NCI-H1694 (cell line): ENCODE measurements at places on chromosomes 5 and 9.
A peak's percentile ranks its signal among the peaks of the same experiment; 100 is the strongest.

DNA sequence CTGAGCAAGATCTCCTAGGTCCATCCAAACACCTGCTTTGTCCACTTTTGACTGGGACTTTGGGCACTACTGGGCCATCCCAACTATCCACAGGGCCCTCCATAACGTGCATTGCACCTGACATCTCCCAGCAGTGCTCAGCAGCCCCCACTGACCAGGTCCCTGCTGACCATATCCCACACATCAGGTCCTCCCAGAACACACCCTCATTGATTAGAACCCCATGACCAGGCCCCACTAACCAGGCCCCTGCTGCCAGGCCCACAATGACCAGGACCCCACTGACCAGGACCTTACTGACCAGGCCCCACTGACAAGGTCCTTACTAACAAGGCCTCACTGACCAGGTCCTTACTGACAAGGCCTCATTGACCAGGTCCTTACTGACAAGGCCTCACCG is 93.9 kb upstream of the CTSV start:
- no peak for DNase-seq

- no peak for DNase-seq
Observed at GRCh38 chr9:4214486-4214885, 85.4 kb downstream of the GLIS3 start.

- peak; percentile 21 for DNase-seq
Observed at GRCh38 chr5:30401479-30402058, 791.9 kb upstream of the CDH6 start.

DNA sequence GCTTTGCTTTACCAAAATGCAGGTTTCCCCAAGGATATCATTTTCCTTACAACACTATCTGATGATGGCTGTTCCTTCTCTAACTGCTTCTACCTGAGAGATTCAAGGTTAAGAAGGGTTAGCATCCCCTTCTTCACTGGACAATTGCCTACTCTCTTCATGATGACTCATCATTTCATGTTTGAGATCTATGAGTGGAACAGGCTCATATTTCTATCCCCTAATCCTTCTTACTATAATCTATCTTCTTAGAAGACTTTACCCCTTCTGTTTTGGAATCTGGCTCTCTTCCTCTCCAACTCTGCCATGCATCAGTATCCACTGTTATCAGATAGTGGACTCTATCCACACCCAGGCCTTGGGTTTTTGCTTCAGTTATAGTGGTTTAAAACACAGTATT is 54.3 kb downstream of the NR3C1 start:
- DNase-seq = no peak

GRCh38 chr5:35622974-35623373 is 5.3 kb downstream of the SPEF2 start:
- DNase-seq = no peak

- no peak for DNase-seq
Observed at GRCh38 chr9:136695955-136696354, 8.7 kb upstream of the AGPAT2 start.

GRCh38 chr9:72596451-72597180 is 75.2 kb downstream of the TMC1 start:
- DNase-seq = no peak

DNA sequence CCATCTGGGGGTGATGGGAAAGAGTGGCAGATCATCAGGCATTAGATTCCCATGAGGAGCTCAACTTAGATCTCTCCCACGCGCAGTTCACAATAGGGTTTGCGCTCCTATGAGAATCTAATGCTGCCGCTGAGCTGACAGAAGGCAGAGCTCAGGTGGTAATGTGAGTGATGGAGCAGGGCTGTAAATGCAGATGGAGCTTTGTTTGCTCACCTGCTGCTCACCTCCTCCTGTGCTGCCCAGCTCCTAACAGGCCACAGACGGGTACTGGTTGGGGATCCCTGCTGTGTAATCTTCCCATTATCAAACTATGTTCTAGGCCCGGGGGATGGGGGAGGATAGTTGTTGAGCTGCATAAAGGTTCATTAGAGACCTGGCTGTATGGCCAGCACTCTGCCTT is 58.4 kb downstream of the UGCG start:
- DNase-seq = no peak

- no peak for DNase-seq
Observed at GRCh38 chr5:160088805-160089204, 30.4 kb downstream of the PWWP2A start.

DNA sequence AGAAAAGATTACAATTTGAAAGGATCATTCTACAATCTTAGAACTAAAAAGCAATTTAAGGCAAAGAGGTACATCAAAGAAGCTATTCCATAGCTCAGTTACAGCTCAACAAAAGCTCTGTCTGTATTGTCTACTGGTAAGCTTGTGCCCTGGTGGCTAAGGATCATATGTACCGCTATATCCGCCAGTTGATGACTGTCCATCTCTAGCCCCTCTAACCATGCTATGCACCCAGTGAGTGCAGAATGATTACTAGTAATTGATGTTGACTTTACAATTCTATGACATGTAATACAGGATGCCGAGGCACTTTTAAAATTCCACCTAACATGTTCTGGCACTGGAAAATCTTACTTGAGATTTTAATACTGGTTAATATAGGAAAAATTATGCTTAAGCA is 13.1 kb downstream of the LOX start:
- DNase-seq = no peak

GRCh38 chr5:120093178-120093577 is 370.9 kb upstream of the PRR16 start:
- no peak for DNase-seq

DNA sequence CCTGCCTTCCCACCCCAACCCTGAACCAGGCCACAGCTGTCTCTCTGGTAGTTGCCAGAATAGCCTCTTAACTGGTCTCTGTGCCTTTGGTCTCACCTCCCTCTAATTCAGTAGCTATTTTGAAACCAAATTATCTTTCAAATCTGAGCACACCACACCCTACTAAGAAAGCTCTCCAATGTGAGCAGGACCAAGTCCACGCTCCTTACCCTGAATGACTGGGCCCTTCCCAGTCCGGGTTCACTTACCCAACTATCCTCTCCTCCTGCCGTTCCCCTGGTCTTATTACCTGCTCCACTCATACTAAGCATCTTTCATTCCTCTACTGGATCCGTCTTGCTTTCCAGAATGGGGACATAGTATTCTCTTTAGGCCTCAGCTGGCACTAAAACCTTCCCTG is 16.8 kb downstream of the ANKH start:
- DNase-seq = no peak

GRCh38 chr5:36073595-36074216 is 7.0 kb upstream of the UGT3A2 start:
- peak; percentile 46 for DNase-seq

- no peak for DNase-seq
Observed at GRCh38 chr5:125476901-125477585, 730.6 kb upstream of the ZNF608 start.

DNA sequence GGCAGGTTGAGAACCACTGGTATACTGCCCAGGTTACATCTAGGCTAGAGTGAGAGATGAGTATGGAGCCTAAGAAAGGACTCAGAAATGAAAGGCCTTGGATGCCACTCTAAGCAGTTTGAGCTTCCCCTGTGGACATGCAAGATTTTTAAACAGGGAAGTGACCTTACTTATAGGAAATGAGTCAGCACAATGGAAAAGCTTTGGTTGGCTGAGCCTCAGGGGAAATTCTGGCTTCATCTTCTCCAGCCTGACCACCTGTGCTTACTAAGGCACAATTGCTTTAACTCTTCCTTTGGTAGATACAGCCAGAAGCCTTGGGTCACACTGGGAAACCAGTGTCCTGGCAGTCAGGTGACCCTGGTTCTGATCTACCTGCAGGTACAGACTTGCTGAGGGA is 380.2 kb upstream of the ZNF462 start:
- no peak for DNase-seq

GRCh38 chr5:103207011-103207410 is 51.6 kb upstream of the MACIR start:
- no peak for DNase-seq

- no peak for DNase-seq
Observed at GRCh38 chr9:132622159-132622558, 39.8 kb downstream of the BARHL1 start.

GRCh38 chr9:109887079-109887478 is 107.1 kb downstream of the PALM2AKAP2 start:
- no peak for DNase-seq

DNA sequence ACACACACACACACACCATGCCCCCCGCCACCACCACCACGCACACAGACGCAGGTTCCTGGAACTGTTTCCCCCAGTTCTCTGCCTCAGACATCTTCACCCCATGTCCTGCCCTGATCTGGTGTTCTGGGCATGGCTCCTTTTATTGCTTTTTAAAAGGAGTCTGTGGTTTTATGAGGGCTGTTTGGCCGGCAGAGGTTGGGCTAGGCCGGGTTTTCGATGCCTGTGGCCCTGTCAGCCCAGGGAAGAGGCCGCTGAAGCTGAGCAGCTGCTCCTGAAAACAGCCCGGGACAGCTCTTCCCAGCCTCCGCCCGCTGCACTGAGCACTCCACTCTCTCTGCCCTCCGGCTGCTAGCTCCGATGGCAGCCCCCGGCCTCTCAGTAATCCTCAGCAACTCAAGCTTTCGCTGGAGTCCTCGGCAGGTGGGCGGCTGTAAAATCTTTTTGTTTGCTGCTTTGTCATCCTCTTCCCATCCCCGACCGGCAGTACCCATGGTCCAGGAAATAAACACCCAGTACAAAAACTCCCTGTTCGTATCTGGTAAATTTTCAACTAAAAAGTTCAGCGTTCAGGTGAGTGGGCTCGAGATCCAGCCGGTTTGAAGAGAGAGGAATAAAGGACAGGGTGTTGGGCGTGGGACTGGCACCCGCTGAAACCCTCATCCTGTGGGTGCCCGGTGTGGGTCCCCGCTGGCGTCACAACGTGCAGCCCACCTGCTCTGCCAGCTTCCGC is 103.0 kb upstream of the ERCC6L2 start:
- DNase-seq = no peak

- no peak for DNase-seq
Observed at GRCh38 chr5:179553875-179554274, 3.5 kb downstream of the RUFY1 start.

DNA sequence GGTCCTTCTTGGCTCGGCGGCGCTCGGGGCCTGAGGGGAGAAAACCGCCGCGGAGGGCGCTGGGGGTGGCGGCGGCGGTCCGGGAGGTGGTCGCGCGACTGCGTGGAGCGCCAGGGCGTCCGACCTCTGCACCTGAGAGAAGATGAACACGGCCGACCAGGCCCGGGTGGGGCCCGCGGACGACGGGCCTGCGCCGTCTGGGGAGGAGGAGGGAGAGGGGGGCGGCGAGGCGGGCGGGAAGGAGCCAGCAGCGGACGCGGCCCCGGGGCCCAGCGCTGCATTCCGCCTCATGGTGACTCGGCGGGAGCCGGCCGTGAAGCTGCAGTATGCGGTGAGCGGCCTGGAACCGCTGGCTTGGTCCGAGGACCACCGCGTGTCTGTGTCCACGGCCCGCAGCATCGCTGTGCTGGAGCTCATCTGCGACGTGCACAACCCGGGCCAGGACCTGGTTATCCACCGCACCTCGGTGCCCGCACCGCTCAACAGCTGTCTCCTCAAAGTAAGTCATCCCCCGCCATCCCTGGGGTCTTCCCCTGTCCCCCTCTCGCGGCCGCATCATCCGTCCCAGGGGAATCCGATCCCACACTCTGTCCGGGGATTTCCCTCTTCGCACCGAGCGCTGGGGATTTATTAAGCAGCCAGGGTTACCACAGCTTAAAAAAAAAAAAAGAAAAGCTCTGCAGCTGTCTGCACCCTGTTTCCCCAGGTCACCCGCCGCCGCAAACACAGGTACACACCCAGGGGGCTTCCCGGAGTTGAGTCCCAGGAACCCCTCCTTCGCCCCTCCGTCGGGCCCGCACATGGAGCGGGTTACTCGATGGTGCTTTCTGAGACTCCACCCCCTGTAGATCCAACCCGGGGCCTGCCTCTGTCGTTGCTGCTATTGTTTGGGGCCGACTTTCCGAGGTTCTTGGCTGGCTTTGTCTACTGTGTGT is at the start of gene GTF3C4:
TSS of gene GTF3C4 (plus strand) at position 8 of the 935 bp plus-strand sequence. CDS start at position 143, 135 bp downstream.
- DNase-seq = no peak

- no peak for DNase-seq
Observed at GRCh38 chr9:109775516-109775915, 4.5 kb upstream of the PALM2AKAP2 start.

DNA sequence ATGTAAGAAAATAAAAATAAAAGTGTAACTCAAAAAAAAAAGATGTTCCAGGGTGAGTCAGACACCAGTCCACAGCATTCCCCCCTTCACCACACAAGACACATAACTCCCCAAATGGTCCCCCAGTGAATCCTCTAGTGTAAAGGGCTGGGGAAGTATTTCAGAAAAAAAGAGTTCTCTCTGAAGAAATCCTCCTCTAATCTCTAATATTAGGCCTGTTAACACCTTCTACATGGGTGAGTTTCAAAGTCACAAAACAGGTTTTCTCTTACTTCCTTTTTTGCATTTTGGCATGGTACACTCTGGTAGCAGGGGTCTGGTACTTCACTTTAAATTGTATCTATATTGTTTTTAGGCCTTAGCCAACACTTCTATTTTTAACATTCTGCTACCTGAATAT is 28.2 kb downstream of the RNF145 start:
- DNase-seq = no peak

DNA sequence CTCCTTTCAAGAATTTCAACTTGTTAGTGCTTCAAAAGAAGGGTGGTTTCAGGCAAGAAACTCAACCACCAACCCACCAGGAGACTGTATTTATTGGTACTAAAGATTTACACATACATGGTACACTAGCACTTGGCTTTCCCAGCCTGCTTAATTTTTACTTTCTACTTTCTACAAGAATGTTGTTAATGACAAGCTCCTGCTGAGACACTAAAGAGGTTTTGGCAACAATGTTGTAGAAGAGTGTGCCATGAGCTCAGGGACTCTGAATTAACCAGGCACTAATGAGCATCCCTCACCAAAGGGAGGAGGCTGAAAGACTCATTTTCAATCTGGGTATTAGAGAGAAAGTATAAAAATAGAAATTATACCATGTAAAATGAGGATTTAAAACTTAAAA is 195.0 kb downstream of the KIAA0825 start:
- no peak for DNase-seq

DNA sequence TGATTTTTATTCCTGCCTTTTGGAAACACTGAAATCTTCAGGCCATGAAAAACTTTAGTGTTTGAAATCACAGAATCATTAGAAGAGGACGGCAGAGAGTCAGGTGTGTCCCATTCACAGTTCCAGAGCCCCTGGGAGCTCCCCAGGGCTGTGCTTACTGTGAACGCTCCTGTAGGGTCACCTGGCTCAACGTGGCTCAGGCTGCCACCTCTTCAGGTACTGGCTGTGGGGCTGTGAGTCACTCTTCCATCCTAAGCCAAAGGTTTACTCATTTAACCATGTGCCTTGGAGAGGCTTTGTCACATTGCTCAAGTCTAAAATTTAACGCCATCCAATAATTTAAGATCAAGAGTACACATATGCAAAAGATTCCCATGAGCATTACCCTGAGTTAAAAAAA is 50.2 kb upstream of the FSTL4 start:
- no peak for DNase-seq

- DNase-seq = no peak
Observed at GRCh38 chr9:73689051-73689870, 537.6 kb downstream of the ANXA1 start.

- DNase-seq = no peak
Observed at GRCh38 chr9:91143642-91144041, 218.1 kb downstream of the AUH start.
